Inflammatory macrophage treated with lipopolysaccharide for 4 hours (primary cell): ENCODE measurements at places on chromosomes 5 and 9.

DNA sequence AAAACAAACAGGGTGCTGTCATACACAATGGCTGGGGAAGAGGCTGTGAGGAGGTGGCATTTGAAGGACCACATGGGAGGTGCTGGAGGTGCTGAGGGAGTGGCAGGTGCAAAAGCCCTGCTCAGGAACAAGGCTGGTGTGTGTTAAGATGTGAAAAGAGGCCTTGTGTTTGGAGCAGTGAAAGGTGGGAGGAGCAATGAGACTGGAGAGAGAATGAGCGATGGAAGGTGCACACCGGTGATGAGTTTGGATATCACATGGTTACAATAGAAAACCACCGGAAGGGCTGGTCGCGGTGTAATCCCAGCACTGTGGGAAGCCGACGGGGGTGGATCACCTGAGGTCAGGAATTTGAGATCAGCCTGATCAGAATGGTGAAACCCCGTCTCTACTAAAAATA, 9.2 kb upstream of the FIBCD1 start:
- DNase-seq: no peak

GRCh38 chr5:150651382-150651781, 9.7 kb upstream of the MYOZ3 start:
- no peak for DNase-seq

GRCh38 chr9:82180711-82181110, 192.1 kb downstream of the SPATA31D1 start:
- DNase-seq: no peak

GRCh38 chr9:107954312-107954711, 464.7 kb upstream of the KLF4 start:
- DNase-seq: peak; percentile 74

GRCh38 chr9:96436063-96436455, 13.9 kb upstream of the HABP4 start:
- no peak for DNase-seq

DNA sequence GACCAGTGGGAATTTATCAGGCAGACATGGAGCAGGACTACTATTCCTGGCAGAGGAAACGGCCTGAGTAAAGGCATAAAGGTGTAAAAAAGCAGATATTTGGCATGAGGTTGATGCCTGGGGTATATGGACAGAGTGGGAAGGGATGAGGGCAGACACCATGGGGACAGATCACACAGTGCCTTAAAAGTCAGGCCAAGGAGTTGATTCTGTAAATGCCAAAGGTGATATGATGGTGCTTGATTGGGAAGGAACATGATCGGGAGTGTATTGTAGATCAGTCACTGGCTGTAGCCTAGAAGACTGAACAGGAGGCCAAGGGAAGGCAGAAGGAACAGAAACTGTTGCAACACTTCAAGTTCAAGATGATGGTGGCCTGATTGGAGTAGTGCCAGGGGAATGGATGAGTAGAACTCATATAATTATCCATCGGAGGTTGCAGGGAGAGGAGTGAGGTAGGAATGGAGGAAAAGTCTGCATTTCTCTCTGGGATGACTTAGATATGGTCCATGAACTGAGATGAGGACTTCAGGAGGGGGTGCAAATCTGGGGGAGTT, 594.3 kb upstream of the KLF4 start:
- peak; percentile 82 for DNase-seq

- no peak for DNase-seq
Observed at GRCh38 chr5:72233835-72234234, 86.2 kb downstream of the MRPS27 start.

DNA sequence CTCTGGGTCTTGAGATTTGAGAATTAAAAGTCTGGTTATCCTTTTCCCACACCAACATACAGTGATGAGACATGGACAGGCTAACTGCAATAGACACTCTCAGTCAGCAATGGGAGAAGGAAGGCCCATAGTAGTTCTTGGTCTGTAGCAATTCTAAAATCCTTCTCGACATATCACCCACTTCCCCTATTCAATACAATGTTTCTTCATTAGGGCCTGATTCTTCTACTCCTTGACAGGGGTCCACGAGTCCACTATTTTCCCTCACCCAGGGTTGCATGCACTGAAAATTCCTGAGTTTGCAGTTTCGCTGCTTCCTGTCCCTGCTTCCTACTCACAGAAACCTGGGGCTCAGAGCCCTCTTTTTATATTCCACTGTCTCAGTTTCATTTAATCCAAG, 402.8 kb downstream of the MAT2B start:
- DNase-seq: peak; percentile 54

DNA sequence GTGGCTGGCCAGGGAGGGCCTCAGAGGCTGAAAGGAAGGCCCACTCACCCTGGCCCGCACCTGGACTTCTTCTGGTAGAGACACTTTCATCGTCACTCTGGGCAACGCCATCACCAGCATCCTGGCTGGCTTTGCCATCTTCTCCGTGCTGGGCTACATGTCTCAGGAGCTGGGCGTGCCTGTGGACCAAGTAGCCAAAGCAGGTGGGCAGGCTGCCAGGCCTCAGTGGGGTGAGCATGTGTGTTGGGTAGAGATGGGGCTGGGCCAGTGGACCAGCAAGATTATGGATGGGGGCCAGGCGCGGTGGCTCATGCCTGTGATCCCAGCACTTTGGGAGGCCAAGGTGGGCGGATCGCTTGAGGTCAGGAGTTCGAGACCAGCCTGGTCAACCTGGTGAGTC, 12.6 kb downstream of the SLC6A7 start:
- DNase-seq: no peak

- no peak for DNase-seq
Observed at GRCh38 chr5:157801-158200, 33.5 kb upstream of the LRRC14B start.

GRCh38 chr5:172687940-172688339, 46.9 kb downstream of the NEURL1B start:
- no peak for DNase-seq

DNA sequence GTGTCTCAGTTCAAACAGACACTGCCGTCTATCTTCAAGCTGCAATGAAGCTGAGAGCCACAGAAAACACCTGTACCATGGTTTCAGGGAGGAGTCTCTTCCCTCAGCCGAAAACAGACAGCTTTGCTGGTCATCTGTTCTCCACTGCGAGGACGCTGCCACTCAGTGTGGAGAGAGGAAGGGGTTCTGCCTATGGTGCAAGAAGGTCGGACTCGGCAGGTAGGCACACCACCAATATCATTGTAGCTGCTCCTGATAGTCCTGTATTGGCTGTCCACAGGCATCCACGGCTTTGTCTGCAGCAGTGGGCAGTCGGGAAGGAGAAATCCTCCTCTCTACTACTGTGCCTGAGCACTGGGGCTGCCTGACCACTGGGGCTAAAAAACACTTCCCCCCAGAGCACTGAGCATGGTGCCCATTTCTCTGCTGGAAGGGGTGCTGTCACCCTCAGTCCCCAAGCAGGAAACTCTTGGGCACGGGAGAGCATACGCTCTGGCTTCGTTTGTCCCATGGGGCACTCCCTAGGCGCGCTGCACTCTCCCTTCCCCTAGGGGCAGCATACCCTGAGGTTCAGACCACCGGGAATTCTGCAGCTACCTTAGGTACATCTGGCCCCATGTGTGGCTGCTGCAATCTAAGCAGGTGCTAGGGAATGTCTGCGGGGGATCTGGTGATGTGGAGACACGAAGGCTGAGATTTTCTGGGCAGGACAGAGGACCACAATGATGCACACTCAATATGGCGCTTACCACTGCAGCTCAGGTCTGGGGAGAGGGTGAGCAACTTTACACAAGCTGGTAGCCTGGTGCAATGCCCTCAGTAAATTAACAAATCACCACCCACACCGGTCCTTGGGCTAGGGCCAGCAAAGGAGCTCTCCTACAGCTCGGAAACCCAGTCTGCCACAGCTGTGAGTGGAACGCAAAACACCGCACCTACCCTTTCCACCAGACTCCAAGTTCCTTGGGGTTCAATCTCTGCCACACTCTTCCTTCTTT, 880.9 kb upstream of the SEMA6A start:
- DNase-seq: no peak

DNA sequence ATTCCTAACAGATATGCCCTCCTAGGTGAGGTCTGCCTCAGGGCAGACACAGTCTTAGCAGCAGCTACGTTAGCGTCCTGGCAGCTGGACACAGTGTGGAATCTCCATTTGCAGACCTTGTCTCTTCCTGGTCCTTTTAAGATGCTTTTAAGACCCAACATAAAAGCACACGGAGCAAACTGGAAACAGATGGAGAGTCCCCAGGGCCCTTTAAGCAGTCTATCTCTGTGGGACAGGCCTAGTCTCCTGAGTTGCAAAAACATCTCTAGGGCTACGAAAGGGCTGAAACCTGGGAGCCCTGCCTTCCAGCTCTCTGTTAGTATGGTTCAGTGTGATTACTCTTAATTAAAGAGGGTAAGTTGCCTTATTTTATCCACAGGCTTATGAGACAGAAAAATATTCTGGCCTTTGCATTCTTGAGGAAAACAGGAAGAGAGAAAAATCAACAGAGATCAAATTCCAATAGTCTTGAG, 66.0 kb upstream of the GNA14 start:
- DNase-seq: no peak

GRCh38 chr9:4086119-4087090, 213.5 kb downstream of the GLIS3 start:
- peak; percentile 97 for DNase-seq

GRCh38 chr5:94900006-94900505, 281.6 kb downstream of the SLF1 start:
- no peak for DNase-seq

GRCh38 chr5:118456085-118456484, 532.3 kb downstream of the DTWD2 start:
- no peak for DNase-seq

GRCh38 chr5:76807296-76807695, 11.5 kb upstream of the F2RL1 start:
- DNase-seq: peak; percentile 23

DNA sequence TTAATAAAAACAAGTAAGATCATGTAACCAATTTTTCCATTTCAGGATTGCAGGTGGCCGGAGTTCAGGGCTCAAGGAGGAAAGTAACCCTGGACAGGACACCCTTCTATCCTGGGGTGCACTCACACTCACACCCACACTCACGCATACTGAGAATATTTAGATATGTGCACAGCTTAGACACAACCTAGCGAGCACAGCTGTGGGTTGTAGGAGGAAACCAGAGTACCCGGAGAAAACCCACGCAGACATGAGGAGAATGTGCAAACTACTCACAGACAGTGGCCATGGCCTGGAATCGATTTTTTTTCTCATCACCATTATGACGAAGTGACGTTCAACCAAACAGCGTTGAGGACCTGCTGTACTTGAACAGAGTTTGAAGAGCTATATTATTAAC, 4.5 kb upstream of the EFNA5 start:
- no peak for DNase-seq

DNA sequence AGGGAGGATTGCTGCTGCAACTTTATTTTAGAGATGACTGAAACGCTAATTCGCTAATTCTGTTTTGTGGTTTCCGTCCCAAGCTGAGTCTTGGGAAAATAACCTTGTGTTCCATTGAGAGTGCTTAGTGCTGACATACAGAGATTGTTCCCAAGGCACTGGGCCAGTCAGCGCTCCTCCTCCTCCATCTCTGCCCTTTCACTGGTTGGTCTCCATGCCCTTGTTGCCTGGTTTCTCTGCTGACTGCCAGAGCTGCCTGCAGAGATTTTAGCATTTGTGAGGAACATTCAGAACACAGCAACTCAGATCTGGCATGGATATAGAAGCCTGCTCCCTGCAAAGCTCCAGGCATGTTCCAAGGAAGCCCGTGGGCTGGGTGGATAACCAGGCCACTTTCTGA, 126.0 kb upstream of the IRX2 start:
- no peak for DNase-seq

DNA sequence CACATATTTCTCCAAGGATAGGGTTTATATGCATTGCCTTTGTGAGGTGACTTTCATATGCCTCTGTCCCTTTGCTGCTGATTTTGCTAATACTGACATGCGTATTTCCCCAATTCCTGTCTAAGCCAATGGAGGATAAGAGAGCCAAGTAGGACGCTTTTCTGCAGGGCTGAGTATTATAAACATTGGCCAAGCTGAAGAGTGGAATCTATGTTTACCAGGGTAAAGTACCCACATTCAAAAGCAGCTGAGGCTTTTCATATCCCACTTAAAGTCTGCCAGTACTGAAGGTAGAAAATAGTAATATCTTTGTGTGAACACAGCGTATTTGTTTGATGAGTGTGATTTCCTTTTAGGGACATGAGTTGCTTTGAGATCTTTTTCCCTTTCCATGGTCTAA, 128.8 kb upstream of the GPR151 start:
- no peak for DNase-seq

DNA sequence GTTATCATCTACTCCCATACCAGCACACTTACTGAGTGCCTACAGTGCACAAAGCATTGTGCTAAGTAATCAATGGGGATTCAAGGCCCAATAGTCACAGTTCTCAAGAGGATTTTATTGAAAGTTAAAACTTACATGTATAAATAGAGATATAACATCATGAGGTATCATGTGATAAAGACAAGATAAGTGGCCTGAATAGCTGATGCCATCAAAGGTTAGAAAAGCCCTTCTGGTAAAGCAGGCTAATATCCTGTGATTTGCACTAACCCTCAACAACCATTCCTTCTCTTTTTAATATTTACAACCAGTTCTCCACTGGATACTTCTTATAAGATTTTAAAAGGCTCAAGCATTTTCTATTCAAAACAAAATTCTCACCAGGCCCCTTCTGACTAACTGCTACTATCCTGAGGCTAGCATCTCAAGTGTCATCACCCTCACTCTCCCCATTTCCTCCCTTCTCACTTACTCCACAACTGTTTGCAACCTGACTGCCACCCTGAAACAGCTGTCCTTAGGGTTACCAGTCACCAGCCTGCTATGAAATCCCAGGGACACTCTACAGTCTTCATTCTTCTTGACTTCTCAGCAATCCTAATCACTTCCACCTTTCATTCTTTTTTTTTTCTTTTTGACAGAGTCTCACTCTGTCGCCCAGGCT, 377.9 kb downstream of the ENC1 start:
- no peak for DNase-seq

DNA sequence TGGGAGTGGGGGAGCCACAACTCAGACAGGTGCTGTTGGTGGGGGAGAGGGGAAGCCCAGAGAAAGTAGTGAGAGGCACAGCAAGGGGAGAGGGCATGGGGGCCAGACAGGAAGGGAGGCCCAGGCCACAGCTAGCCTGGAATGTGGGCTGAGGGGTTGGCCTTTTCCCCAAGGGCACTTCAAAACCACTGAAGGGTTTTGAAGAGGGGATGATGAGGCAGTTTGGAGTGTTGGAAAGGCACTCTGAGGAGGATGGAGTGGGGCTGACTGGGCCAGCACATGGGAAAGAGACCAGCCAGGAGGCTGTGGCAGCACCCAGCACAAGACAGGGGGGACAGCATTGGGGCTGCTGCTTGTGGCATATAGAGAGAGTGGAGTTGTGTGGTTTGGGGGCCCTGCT, 3.8 kb downstream of the PSD2 start:
- no peak for DNase-seq

GRCh38 chr5:161547738-161548486, 1.4 kb upstream of the GABRB2 start:
- DNase-seq: no peak

GRCh38 chr9:116062206-116062550, 91.4 kb upstream of the PAPPA start:
- DNase-seq: no peak

- DNase-seq: no peak
Observed at GRCh38 chr9:27371382-27371781, 74.4 kb upstream of the EQTN start.

GRCh38 chr5:112142769-112143270, 276.3 kb downstream of the EPB41L4A start:
- DNase-seq: peak; percentile 60

- DNase-seq: no peak
Observed at GRCh38 chr5:131810510-131811249, 13.9 kb upstream of the FNIP1 start.

GRCh38 chr9:88462191-88462590, 72.8 kb upstream of the NXNL2 start:
- no peak for DNase-seq

GRCh38 chr9:121354141-121354540, 15.9 kb downstream of the STOM start:
- DNase-seq: no peak
